ENCODE measurements at places on chromosomes 12 and 14. TPM values are rescaled to one million over a fixed set of nuclear protein-coding genes. Genes with fewer than 3 reads are reported as not detected.

- no peak overlapping the region for H3K4me3 ChIP-seq
- H3K36me3 ChIP-seq: no peaks in the 10 kb centered on the region
Measured at GRCh38 chr12:54195737-54196347, 7.1 kb upstream of the SMUG1 start.

The NXPH4 gene
- not detected for total RNA-seq

DNA sequence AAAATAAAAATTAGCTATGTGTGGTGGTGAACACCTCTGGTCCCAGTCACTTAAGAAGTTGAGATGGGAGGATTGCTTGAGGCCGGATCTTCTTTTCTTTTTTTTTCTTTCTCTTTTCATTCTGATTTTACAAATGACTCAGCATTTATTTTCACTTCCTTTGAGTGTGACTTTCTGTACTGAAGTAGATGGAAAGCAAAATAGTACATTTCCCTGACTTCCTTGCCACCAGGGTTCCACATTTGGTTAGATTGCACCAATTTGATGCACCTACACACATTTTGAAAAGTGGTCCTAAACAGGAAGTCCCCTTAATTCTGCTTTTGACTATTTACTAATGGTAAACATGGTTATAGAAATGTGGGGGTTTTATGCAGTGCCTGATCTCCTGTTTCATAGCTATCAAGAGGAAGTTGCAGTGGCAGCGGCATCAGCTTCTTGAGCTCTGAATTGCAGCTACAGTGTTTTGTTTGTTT, 13.0 kb upstream of the LEMD3 start:
- H3K4me1 ChIP-seq: peaks cover 9% of the 10 kb centered on the region
- H3K27me3 ChIP-seq: no peaks in the 10 kb centered on the region
- H3K4me3 ChIP-seq: no peak overlapping the region
- H3K27ac ChIP-seq: peak overlapping the region; percentile 8
- no peaks in the 10 kb centered on the region for H3K36me3 ChIP-seq
- DNase-seq: no peak

DNA sequence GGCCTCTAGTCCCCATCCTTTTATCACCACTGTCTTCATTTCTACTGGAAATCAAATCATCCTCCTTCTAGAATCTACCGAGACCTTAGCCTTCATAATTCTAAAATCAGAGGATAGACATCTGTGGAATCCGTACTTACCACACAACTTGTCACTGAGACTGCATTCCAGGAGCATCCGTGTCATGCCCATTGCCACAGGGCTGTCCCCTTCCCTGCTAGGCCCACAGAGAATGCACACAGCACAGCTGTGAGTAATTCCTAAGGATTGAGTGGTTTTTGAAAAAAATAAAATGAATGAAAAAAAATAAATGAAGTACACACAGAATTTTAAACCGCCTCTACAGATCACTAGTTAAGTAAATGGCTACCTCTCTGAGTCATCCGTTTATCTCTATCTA, 21.0 kb upstream of the MAGOHB start:
- H3K4me3 ChIP-seq: no peak overlapping the region
- no peak for DNase-seq
- H3K27me3 ChIP-seq: no peaks in the 10 kb centered on the region
- H3K4me1 ChIP-seq: no peaks in the 10 kb centered on the region

The KLHL33 gene
- 0.31 TPM for total RNA-seq

- no peak for DNase-seq
- peak overlapping the region; percentile 85 for H3K27ac ChIP-seq
- H3K4me3 ChIP-seq: no peak overlapping the region
- H3K4me1 ChIP-seq: peaks cover 23% of the 10 kb centered on the region
- no peaks in the 10 kb centered on the region for H3K27me3 ChIP-seq
Measured at GRCh38 chr12:54740882-54741281, 92.7 kb upstream of the DCD start.

Measured in natural killer cell (primary cell).